ENCODE measurements at places on chromosomes 4 and X. TPM values are rescaled to one million over a fixed set of nuclear protein-coding genes. Genes with fewer than 3 reads are reported as not detected.

The ODAPH gene
- not detected for total RNA-seq

The TMEM150C gene
- 0.06 TPM for total RNA-seq

The GPR143 gene
- not detected for total RNA-seq

DNA sequence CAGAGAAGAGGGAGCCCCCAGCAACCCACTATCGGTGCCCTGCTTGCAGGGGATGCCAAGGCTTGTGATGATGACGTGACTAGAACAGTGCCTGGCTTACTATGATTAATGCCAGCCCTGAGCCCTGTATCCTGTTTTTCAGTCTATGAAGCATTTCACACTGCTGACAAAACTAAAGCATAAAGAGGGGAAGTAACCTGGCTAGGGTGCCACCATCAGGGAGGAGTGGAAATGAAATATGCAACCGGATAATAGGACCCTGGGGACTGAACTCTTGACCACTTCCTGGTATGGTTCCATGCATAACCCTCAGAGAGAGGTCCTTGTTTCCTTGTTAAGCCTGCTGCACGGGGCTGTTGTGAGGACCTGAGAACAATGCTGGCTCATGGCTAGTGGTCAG is 50.3 kb downstream of the MED28 start:
- H3K27me3 ChIP-seq = no peaks in the 10 kb centered on the region
- no peak overlapping the region for H3K4me3 ChIP-seq
- DNase-seq = no peak
- no peak overlapping the region for H3K27ac ChIP-seq
- H3K4me1 ChIP-seq = no peaks in the 10 kb centered on the region

DNA sequence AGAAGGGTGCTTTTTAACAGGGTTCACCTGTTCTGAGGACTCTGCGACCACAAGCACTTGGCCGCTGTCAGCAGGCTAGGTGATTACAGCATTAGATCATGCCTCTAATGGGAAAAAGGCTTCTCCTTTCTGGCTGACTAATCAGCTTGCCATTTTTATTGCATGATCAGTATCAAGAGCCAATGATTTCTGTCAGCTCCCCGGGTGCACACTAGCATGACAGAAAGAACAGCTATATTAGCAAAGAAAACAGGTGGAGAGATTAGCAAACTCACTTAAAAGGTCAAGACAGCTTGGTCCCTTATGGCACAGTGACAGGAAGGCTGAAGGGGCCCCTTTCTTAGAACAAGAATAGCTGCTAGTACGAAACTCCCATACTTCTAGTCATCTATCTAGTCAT is 170.0 kb downstream of the SMIM20 start:
- H3K4me3 ChIP-seq = no peak overlapping the region
- no peaks in the 10 kb centered on the region for H3K36me3 ChIP-seq
- H3K27me3 ChIP-seq = no peaks in the 10 kb centered on the region
